Naive B cell (primary cell): ENCODE measurements at places on chromosomes 5 and 9. TPM values are rescaled to one million over a fixed set of nuclear protein-coding genes. Genes with fewer than 3 reads are reported as not detected.
A peak's percentile ranks its signal among the peaks of the same experiment; 100 is the strongest.

- no peaks in the 10 kb centered on the region for H3K36me3 ChIP-seq
- no peaks in the 10 kb centered on the region for H3K4me1 ChIP-seq
- DNase-seq = no peak
Measured at GRCh38 chr5:105695941-105696340, 1974.8 kb downstream of the EFNA5 start.

The ZFP2 gene
- 1.8 TPM for polyA plus RNA-seq

The FOXD4 gene
- not detected for polyA plus RNA-seq

DNA sequence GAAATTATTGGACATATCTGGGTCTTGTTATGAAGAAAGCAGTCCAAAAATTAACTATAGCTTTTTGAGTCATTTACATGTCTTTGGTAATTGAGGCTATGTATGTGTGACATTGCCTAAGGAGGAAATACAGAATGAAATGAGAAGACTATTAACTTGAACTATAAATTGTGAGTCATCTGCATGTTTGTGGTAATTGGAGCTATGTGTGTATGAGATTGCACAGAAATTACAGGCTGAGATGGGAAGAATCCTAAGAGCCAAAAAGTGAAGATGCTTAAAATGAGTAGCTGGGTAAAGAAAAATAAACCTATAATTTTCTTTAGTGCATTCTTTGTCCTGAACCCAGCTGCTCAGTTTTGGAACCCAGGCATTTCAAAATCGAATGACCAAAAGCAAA lies 747.6 kb upstream of the EDIL3 start:
- no peaks in the 10 kb centered on the region for H3K27me3 ChIP-seq
- H3K4me3 ChIP-seq = no peak overlapping the region
- H3K27ac ChIP-seq = no peak overlapping the region
- no peaks in the 10 kb centered on the region for H3K36me3 ChIP-seq

The C9orf57 gene
- not detected for polyA plus RNA-seq

DNA sequence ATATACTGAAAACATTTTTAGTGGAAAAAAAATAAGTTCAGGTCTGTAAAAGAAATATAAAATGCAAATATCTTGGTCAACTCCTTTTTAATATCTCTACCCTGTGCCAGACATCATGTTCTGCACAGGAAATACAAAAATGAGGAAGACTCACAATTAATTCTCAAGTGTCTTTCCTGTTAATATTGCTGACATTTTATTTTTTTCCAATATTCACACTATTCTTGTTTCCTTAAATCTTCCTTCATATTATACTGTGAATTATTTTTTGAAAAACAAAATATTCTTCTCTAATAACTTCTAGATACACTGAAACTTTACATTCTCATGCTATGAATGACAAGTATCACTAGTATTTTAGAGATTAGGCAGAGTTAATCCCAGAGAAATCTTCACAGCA lies 334.7 kb upstream of the FTMT start:
- H3K27me3 ChIP-seq = no peaks in the 10 kb centered on the region
- H3K4me1 ChIP-seq = no peaks in the 10 kb centered on the region
- no peak overlapping the region for H3K27ac ChIP-seq
- no peak overlapping the region for H3K4me3 ChIP-seq
- H3K36me3 ChIP-seq = no peaks in the 10 kb centered on the region

The DNLZ gene
- 57.2 TPM for polyA plus RNA-seq

GRCh38 chr5:31435730-31436129 lies 96.2 kb downstream of the DROSHA start:
- H3K36me3 ChIP-seq = peaks cover 44% of the 10 kb centered on the region
- no peaks in the 10 kb centered on the region for H3K27me3 ChIP-seq
- no peak overlapping the region for H3K27ac ChIP-seq

DNA sequence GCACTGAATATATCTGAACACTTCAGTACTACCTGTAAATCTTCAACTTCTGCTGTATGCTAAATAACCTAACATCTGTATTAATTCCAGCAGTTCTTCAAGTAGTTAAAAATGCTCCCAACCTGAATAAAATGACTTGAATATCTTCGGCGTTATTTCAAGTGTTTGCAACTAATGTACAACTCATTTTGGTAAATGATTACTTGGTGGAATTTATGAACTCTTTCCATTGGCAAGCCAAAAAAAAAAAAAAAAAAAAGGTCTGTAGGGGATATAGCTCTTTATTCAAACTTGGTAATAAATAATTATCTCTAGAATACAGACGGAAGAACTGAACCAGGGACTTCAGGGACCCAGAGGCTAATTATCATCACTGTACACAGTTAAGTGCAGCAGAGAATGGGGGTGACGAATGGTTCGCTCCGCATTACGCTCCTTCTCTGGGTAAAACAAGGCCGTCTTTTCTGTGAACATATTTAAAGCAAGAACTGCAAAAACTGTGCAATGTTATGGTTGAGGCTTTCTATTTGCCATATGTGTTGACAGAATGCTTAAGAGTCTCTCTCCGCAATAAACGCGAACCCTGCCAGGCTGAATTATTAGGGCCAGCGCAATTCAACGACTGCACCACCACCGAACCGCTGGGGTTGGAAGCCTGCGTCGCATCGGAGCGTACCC lies 1.9 kb upstream of the ERBIN start:
- peak overlapping the region; percentile 97 for H3K27ac ChIP-seq
- peak overlapping the region; percentile 98 for H3K4me3 ChIP-seq
- no peaks in the 10 kb centered on the region for H3K36me3 ChIP-seq
- DNase-seq = no peak

The BTNL8 gene
- not detected for polyA plus RNA-seq

DNA sequence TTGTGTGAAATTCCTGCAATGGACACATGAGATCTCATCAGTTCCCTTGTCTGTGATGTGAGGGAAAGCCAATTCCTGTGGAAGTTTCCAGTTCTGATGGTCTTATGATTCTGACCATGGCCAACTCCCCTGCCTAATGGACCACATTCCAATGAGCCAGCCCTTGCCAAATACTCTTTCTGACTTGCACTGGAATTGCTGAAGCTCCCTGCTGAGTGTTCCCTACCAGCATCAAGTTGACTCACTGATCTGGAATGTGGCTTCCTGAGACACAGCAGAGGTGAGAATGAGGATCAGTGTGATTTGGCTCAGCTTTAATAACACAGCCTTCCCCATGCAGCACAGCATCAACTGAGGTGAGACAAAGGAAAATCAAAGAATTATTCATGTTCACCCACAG lies 427.8 kb downstream of the KDM4C start:
- H3K27me3 ChIP-seq = no peaks in the 10 kb centered on the region
- no peak overlapping the region for H3K4me3 ChIP-seq
- peaks cover 67% of the 10 kb centered on the region for H3K36me3 ChIP-seq
- no peaks in the 10 kb centered on the region for H3K4me1 ChIP-seq

- H3K4me1 ChIP-seq = peaks cover 8% of the 10 kb centered on the region
- H3K27me3 ChIP-seq = no peaks in the 10 kb centered on the region
- DNase-seq = no peak
Measured at GRCh38 chr9:136675477-136676296, 11.6 kb downstream of the AGPAT2 start.

DNA sequence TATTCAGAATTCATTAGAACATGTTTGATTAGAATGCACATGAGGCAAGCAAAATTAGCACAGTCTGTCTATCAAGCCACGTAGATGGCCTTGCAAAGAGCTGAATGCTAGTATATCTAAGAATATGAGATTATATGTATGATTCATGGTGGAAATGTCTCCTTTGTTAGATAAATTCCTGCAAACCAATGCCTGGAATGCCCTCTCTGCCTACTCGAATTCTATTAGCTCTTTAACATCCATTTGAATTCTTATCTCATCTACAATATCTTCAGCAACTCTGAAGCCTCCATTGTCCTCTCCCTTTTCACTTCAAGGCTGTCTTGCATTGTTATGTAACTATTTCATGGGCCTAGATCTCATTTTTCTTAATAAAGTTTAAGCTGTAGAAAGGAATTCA lies 205.5 kb downstream of the TMC1 start:
- H3K36me3 ChIP-seq = no peaks in the 10 kb centered on the region
- no peak overlapping the region for H3K27ac ChIP-seq
- no peak for DNase-seq
- no peaks in the 10 kb centered on the region for H3K4me1 ChIP-seq

The TMEM252 gene
- not detected for polyA plus RNA-seq

The PCDHGB4 gene
- polyA plus RNA-seq = not detected

The VCP gene
- 122 TPM for polyA plus RNA-seq

GRCh38 chr9:34887841-34888240 lies 70.2 kb upstream of the PHF24 start:
- H3K4me3 ChIP-seq = no peak overlapping the region
- H3K27ac ChIP-seq = no peak overlapping the region
- H3K4me1 ChIP-seq = no peaks in the 10 kb centered on the region
- H3K27me3 ChIP-seq = peaks cover 14% of the 10 kb centered on the region
- DNase-seq = no peak

DNA sequence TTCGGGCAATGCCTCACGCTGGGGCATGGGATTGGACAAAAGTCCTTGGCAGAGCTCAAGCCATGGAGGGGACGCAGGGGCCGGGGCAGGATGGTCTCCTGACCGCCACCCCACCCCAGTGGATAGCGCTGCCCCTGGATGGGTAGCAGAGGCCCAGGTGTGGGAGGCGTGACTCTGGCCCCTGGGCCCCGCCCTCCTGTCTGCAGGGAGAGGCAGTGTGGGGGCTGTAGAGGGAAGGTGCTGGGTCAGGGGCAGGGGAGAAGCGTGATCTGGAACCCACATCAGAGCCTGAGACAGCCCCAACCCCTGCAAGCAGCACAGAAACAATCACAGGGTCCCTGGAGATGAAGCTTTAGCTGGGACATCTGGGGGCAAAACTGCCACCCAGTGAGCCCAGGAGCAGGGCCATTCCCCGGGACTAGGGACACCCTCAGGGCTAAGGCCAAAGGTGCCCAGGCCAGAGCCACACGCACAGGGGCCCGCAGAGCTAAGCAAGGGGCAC lies 36.2 kb downstream of the NACC2 start:
- no peak overlapping the region for H3K4me3 ChIP-seq
- no peak overlapping the region for H3K27ac ChIP-seq
- H3K36me3 ChIP-seq = no peaks in the 10 kb centered on the region
- no peaks in the 10 kb centered on the region for H3K4me1 ChIP-seq
- no peak for DNase-seq

- H3K4me1 ChIP-seq = peaks cover 53% of the 10 kb centered on the region
- DNase-seq = no peak
- H3K27ac ChIP-seq = peak overlapping the region; percentile 63
- peaks cover 49% of the 10 kb centered on the region for H3K27me3 ChIP-seq
- H3K36me3 ChIP-seq = no peaks in the 10 kb centered on the region
Measured at GRCh38 chr5:528629-529511, 4.6 kb upstream of the SLC9A3 start.

The UTP15 gene
- polyA plus RNA-seq = 7.4 TPM

- H3K4me1 ChIP-seq = no peaks in the 10 kb centered on the region
- peak overlapping the region; percentile 20 for H3K27ac ChIP-seq
- no peak overlapping the region for H3K4me3 ChIP-seq
- DNase-seq = no peak
- H3K27me3 ChIP-seq = no peaks in the 10 kb centered on the region
Measured at GRCh38 chr5:93995126-93995621, 253.8 kb upstream of the POU5F2 start.

The AQP7 gene
- polyA plus RNA-seq = not detected

The FAM174A gene
- polyA plus RNA-seq = 4.7 TPM

DNA sequence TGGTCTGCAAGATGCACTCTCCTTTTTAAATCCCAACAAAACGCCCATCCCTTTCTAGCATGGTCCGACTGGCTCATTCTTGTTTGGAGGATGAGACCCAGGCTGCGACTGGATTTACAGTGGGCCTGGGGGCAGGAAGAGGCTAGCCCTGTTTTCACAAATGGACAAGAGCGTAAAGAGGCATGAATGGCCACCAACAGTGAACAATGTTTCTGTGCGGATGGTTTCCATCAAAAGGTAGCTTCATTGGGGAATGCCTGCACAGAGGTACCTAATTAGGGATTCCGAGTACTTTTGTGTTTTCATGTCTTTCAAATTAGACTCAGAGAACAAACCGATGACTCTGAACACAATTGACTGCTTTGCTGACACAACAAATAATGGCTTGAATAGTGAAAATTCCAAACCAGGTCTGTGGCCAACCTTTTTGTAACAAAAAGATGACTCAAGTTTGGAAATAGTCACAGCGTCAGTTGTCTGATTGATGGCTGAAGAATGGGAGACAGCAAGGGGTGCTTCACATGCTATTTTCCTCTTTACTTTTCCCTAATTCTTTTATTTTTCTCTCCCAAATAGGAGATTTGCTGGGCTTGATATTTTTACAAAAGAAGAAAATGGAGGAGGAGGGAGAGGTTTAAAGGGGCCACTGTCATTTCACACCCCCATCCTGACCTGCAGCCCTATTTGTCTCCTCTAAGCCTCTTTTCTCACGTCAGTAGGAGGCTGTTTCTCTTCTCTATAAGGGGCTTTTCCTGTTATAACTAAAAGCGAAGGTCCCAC lies 208.1 kb upstream of the S1PR3 start:
- H3K27ac ChIP-seq = no peak overlapping the region
- peaks cover 14% of the 10 kb centered on the region for H3K4me1 ChIP-seq
- no peak overlapping the region for H3K4me3 ChIP-seq

GRCh38 chr9:69027355-69028097 lies 8.0 kb upstream of the FXN start:
- peak; percentile 42 for DNase-seq
- no peak overlapping the region for H3K4me3 ChIP-seq
- H3K36me3 ChIP-seq = no peaks in the 10 kb centered on the region
- peaks cover 7% of the 10 kb centered on the region for H3K4me1 ChIP-seq
- no peak overlapping the region for H3K27ac ChIP-seq

GRCh38 chr9:70495514-70495913 lies 81.1 kb upstream of the KLF9 start:
- no peak for DNase-seq
- no peak overlapping the region for H3K4me3 ChIP-seq
- H3K4me1 ChIP-seq = peaks cover 40% of the 10 kb centered on the region
- H3K36me3 ChIP-seq = no peaks in the 10 kb centered on the region
- H3K27me3 ChIP-seq = no peaks in the 10 kb centered on the region
- H3K27ac ChIP-seq = no peak overlapping the region

DNA sequence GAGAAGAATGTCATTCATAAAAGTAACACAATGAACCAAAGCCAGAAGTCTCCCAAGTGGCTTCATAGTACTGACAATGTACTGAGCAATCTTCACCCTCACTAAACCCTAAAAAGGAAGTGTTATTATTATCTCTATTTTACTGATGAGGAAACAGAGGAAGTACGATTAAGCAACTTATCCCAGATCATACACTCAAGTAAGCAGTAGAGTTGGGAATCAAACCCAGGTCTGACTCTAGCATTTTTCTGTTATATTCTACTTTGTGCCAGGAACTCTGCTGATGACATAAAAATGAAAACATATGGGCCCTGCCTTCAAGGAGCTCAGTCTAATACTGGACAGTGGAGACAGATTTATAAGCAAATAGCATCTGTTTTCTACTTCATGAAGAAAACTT lies 109.2 kb downstream of the RAPGEF6 start:
- H3K36me3 ChIP-seq = no peaks in the 10 kb centered on the region
- H3K27me3 ChIP-seq = no peaks in the 10 kb centered on the region
- H3K27ac ChIP-seq = peak overlapping the region; percentile 65
- H3K4me1 ChIP-seq = peaks cover 37% of the 10 kb centered on the region

GRCh38 chr5:141516672-141517025 lies 27.8 kb downstream of the PCDHGC5 start:
- no peak for DNase-seq
- peaks cover 29% of the 10 kb centered on the region for H3K4me1 ChIP-seq
- H3K36me3 ChIP-seq = peaks cover 29% of the 10 kb centered on the region
- no peaks in the 10 kb centered on the region for H3K27me3 ChIP-seq

DNA sequence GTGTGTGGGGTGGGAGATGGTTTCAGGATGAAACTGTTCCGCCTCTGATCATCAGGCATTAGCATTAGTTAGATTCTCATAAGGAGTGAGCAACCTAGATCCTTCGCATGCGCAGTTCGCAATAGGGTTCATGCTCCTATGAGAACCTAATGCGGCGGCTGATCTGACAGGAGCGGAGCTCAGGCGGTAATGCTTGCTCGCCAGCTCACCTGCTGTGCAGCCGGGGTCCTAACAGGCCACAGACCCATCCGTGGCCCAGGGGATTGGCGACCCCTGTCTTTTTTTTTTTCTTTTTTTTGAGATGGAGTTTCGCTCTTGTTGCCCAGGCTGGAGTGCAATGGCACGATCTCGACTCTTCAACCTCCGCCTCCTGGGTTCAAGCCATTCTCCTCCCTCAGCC lies 119.1 kb downstream of the KCNIP1 start:
- H3K27me3 ChIP-seq = peaks cover 7% of the 10 kb centered on the region
- H3K27ac ChIP-seq = no peak overlapping the region
